ENCODE measurements at places on chromosomes 7 and 10.

- DNase-seq = no peak
Observed at GRCh38 chr7:27146491-27147198, 929 bp downstream of the HOXA6 start.

GRCh38 chr7:44646176-44646920, 39.9 kb downstream of the OGDH start:
- no peak for DNase-seq

- DNase-seq = no peak
Observed at GRCh38 chr7:151393031-151393977, 16.5 kb downstream of the WDR86 start.

GRCh38 chr7:23211589-23211988, 29.7 kb downstream of the NUP42 start:
- no peak for DNase-seq

DNA sequence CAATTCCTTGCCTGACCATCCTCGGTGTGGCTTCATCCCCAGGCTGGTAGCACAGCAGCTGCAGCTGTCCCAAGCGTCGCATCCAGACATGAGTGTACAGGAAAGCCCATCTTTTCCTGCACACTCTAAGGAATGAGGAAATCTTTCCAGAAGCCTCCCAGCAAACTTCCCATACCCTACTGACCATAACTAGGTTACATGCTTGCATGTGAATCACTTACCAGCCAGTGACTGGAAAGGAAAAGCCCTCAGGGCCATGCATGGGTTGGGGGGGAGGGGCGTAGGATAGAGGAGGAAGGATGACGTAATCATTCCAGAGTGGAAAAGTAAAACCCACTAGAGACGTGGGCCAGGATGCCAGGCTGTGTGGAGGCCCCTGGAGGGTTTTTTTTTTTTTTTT, 18.9 kb upstream of the ZNF212 start:
- DNase-seq = no peak

DNA sequence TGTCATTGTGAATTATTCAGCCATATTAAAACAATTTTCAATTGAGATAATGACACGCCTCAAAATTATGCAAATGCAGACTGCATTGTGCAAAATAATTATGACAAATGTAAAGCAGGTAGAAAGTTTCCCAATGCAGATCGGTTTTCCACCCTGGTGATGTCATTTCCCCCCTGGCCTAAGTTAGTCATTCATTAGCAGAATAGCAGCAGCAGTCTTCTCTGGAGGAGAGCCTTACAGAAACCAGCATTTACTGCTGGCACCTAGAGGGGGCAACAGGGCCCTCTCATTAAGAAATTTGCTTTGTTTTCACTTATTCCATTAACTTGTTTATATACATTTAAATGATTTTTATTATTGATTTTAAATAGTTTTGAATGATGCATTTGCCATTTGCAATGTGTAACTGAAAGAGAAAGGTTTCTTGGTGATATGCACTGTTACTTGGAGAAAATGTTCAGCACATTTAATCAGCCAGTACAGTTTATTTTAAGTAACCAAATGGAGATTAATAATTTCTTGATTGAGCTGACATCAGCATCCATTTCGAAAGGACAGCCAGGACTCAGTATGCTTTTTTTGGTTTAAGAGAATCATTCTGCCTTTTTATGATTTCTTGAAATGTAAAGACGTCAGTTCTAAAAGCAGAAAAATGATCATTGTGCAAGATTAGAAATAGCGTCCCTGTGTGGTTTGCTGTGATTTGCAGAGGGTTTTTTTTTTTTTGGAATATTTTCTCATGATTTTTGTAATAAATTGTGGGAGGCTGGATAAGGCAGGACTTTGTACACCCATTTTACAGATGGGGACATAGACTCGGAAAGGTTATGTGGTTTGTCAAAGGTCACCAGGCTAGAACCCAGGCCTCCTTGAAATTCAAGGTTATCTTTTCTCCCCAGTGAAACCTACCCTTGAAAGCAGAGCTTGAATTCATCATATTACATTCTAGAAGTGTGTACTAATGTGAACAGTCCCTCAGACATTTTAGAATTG, 3.5 kb downstream of the ARID5B start:
- peak; percentile 52 for DNase-seq

GRCh38 chr10:78541481-78542140, 507.9 kb downstream of the RPS24 start:
- no peak for DNase-seq

DNA sequence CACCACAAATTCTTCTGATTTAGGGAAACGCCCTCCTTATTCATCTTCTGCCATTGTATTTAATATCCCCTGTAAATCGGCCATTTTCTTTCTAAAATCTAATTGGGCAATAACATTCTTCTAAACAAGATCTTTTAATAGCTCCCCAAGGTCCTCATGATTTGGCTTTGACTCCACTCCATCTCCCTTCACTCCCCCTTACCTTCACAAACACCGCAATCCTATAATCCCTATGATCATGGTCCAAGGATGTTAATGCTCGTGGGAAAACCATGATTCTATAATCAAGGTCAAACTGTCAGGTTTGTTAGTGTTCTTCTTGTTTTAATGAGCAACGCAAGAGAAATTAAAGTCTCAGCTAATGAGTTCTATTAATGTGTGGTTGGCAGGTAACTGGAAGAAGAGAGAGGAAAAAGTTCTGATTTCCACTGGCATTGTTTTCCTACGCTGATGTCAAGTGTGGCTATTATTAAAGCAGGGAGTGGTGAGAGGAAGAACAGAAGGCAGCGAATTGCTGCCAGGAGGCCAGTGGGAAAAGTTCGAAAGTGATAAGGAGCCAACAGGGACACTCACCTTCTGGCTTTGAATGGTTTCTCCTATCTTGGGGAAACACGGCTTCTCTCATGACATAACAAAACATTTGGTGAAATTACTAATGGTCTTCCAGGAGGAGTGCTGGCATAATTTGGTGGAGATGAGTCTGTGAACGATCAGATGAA, 28.1 kb downstream of the LRRC72 start:
- DNase-seq = no peak

DNA sequence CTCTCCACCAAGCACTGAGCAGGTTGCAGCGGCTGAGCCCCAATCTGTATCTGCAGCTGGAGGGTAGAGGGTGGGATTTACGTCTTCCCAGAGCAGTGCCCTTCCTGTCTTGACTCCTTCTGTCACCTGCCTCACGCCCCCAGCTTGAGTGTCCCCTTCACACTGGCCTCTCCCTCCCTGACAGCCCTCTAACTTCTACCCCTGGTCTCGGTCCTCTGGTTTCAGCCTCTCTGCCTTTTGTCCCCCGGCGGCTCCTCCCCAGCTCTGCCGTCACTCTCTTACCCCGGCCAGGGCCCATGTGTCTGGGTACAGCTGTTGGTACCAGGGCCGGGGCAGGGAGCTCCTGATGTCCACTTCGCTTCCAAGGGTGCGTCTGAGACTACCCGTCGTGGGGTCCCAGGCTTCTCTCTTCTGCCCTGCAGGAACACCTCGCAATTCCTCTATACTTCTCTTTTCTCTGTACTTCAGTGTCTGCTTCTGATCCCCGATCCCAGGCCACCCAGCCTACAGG, 654 bp downstream of the MUC3A start:
- DNase-seq = no peak

GRCh38 chr7:141700296-141700847, 1.6 kb downstream of the DENND11 start:
- no peak for DNase-seq

GRCh38 chr10:59803714-59804113, 50.5 kb upstream of the MRLN start:
- no peak for DNase-seq

DNA sequence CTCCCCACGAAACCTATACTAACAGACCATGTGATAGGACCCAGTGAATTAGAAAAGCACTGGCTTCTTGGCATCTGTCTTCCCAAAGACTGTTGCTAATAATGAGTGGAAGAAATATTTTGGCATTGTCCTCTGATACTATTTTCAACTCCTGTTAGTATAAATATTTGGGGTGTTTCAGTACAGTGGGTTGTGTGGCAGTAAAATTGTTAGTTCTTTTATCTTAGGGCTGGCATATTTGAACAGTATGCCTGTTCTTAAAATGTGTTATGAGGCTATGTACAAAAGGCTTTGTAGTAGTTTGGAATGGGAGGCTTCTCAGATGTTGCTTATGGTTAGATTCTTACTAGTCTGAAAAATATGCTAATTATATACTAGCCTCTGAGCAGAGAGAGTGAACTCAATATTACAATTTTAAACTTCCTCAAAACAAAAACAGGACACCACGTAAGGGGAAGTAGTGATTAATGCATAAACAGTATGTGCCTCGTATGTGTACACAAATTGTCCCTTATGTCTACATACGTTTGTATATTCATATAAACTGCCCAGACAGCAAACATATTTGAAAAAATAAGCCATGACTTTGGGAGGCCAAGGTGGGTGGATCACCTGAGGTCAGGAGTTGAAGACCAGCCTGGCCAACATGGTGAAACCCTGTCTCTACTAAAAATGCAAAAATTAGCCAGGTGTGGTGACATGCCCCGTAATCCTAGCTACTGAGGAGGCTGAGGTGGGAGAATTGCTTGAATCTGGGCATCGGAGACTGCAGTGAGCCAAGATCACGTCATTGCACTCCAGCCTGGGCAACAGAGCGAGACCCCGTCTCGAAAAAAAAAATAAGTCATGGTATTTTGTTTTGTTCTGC, 115.4 kb downstream of the ARID5B start:
- no peak for DNase-seq

GRCh38 chr7:85172530-85172941, 14.3 kb downstream of the SEMA3D start:
- no peak for DNase-seq

GRCh38 chr7:95553939-95554338, 42.4 kb downstream of the PDK4 start:
- no peak for DNase-seq

- no peak for DNase-seq
Observed at GRCh38 chr7:116740755-116741462, 68.9 kb downstream of the MET start.

DNA sequence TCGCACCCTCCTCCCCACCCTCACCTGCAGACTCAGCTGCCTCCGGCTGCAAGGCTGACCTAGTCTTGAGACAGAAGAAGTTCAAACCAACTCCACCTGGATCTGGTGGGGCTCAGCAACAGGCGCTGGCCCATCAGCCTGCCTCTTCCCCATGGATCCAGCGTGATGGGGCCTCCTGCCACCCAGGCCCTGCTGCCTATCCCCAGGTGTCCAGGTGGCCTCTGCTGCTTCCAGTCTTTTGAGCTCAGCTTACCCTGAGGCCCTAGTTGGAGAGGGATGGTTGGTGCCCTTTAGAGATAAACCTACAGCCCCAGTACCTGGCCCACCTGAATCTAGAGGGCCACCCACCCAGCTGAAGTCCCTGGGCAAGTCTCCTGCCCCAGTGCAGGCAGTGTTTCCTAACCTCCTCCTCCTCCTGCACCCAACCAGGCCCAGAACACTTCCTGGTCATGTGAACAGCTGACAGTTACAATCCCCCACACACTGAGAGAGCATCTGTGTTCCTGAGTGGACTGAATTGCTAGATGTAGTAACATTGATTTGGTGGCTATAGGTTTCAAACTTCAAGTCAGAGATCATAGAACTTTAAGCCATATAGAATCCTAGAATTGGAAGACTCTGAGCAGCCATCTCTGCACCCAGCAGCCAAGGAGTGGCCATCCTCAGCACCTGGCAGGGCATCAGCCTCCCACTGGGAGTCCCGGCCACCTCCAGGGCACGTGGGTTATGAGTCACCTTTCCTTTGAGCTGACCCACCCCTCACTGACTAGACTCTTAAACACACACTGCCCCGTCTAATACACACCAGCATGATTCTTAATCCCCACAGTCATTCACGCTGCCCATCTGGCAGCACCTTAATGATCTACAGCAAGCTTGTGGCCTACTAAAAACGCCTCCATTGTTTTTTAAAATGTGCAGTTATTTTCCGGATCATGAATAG, 51.9 kb downstream of the ALOX5 start:
- no peak for DNase-seq

- DNase-seq = no peak
Observed at GRCh38 chr10:77080361-77081027, 557.1 kb downstream of the KCNMA1 start.

DNA sequence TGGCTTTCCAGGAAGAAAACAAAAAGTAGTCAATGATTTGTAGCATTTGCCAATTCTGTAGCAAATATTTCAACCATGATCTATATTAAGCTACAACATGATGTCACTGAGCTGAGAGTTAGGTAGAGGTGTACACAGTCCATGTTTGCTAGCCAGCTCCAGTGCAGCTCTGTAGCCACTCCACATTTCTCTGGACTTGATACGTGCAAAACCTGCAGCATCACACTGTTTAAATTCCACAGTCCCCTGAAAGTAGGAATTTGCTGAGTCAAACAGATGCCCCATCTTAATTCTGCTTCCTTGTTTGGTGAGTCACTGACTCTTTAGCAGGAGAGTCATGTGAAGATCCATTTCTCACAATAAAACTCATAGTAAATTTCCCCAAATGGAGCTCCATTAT, 89.8 kb upstream of the LRRTM3 start:
- no peak for DNase-seq

GRCh38 chr7:146741911-146742310, 625.3 kb downstream of the CNTNAP2 start:
- no peak for DNase-seq

DNA sequence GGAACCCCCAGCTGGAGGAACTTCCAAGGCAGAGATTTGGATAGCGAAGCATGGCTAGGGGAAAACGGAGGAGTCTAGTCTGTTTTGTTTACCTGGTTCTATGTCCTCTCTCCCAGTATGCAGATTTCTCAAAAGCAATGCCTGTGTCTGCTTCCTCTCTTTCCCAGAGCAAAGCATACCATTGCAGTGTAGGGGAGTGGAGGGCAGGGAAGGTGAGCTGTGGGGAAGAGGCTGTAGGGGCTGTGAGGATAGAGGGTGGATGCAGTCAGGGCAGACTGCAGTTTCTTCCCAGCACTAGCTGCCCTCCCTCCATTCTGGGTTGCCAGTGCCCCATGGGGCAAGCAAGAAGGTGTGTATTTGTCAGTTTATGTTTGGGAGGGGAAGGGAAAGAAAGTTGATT, 16.9 kb upstream of the TSPAN14 start:
- DNase-seq = no peak

DNA sequence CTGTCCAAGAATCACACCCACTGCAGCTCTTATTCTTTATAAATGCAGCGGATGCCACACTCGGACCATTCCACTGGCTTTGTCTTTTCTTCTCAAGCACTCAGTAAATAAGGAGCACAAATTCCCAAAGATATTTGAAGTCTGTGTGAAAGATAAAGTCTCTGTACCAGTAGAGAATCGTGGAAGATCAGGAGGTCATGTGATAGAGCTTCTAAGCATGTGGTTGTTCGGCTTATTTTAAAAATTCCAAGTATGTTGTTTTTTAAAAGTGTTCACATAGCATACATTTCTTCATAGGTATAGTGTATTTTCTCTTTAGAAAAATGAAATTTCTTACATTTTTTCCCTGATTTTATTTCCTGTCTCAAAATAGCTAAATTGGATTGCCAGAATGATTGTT, 75.8 kb downstream of the NOC3L start:
- DNase-seq = no peak

GRCh38 chr7:143043391-143043790, 8.8 kb upstream of the OR6V1 start:
- DNase-seq = no peak

GRCh38 chr10:3469639-3470020, 297.0 kb upstream of the PITRM1 start:
- DNase-seq = no peak

All from CD4-positive, alpha-beta T cell treated with Interleukin-6 for 4 hours (primary cell).